ENCODE measurements at places on chromosomes 3 and 15.
A peak's percentile ranks its signal among the peaks of the same experiment; 100 is the strongest.

- no peak for DNase-seq
Observed at GRCh38 chr15:40915679-40916078, 13.5 kb upstream of the DLL4 start.

DNA sequence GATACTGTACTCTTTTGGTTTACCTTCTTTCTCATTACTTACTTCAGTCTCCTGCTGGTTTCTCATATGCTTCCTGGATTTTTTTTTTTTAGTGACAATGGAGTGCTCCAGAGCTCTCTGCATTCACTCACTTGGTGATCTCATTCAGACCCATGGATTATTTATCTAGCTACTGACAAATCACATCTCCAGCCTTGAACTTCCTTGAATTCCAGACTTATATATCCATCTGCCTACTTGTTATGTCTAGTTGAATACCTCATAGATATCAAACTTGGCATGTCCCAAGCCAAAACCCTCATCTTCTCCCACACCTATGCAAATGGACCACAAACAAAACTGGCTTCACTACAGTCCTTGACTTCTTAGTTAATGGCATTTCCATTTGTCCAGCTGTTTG is 234.7 kb upstream of the ZPLD1 start:
- no peak for DNase-seq

GRCh38 chr3:154235330-154235729 is 89.0 kb downstream of the DHX36 start:
- DNase-seq: no peak

DNA sequence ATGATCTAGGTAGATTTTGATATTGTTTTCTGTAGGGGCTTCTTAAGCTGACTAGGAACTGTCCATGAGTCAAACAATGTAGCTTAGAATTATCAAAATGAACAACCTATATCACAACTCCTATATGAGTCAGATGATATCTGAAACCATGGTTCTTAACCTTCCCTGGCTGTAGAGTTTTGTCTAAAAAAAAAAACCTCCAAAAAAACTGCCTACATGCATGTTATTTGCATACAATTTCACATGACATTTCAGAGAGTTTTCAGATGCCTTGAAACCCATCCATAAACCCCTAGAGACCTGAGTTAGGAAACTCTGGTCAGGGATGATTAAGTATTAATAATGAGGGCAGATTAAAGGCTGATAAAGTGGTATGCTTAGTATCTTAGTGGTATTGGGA is 157.0 kb downstream of the CHST2 start:
- DNase-seq: no peak

GRCh38 chr3:187794731-187795130 is 49.5 kb upstream of the BCL6 start:
- DNase-seq: no peak

DNA sequence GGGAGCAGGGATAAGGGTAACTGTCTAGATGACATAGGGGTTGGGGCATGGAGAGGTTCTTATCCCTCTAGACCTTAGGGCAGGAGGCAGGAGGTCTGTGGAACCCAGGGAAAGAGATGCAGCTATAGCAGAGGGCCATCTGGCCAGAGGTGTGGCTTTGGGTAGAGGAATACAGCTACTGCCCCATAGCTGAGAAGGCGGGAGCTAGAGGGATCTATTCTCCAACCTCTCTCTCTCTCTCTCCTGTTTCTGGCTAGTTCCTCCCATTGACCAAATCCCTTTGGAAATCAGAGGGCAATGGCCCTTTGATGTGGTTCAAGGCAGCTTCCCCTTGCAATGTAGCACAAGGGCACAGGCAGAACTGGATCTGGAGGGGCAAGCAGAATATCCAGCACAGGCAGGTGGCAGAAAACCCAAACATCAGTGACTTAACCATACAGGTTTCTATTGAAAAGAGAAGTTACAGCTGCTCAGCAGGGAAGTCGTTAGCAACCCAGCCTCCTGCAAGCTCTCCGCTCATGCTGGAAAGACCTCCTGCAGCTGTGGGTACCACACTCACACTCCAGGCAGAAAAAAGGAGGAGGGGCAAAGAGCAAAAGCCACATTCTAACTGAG is 22.3 kb upstream of the LMOD3 start:
- no peak for DNase-seq

GRCh38 chr3:58994746-58995330 is 55.0 kb downstream of the CFAP20DC start:
- DNase-seq: peak; percentile 57

DNA sequence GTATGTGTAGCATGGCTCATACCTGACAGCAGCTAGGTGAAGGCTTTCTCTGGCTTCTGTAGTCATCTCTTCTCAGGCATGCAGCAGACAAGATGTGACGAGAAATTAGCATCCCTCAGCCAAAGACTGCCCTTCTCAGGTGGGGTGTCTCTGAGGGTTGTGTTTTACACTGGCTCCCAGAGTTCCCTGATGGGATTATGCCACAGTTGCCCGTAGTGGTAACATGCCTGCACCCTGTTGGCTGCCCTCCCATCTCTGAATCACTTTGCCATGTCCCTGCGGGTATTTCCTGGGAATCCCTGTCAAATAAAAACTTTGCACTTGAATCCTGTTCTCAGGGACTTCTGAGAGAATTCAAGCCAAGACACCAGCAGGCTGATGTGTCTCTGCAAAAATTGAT is 70.5 kb downstream of the LRTM1 start:
- no peak for DNase-seq

DNA sequence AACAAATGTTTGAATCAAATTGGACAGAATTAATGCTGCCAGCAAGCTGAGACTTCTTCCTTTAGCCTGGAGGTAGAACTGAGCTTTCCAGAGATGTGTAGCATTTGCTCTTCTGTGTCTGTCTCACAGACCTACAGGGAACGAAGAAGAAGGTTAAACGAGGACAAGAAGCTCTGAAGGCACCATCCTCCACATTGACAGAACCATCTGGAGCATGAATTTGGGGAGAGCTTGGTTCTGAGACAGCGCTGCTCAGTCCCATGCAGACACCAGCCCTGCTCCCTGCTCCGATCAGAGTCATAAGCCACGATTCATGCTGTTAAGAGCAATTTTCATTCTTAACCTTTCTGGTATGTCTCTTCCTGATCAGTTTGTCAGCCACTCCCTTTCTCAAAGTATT is 7.7 kb upstream of the KY start:
- DNase-seq: no peak

DNA sequence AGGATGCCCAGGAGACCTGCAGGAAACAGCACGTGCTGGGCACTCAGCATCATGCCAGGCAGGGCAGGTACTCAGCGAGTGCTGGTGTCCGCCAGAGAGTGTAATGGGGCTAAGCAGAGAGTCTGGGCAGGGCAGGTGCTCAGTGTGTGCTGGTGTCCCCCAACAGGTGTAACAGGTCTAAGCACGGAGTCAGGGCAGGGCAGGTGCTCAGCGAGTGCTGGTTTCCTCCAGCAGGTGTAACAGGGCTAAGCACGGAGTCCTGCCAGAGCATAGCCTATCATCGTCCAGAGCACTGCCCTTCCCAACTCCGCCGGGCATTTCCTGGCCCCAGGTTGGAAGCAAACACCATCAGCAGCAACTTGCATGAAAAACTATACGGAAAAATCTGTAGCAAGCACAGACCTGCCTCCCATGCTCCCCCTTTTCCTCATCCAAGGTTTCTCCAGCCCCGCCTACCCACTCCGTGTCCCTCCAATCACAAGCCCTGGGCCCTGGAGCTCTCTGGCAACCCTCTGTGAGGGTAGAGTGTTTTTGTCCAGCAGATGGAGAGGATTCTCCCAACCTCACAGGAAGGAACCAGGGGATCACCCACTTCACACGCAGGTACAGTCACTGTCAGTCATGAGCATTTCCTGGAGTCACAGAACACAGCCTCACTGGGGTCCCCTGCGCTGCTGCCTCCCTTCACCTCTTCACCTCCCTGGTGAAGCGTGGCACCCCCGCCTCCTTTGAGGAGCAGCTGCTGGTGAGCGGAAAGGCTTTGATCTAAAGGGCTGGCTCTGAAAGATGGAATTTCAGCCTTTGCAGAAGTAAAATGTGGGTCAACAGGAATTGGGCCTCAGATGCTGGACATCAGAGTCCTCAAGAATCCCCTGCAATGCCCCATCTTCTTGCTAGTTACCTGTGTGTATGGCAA is 302.5 kb downstream of the OCA2 start:
- DNase-seq: no peak

DNA sequence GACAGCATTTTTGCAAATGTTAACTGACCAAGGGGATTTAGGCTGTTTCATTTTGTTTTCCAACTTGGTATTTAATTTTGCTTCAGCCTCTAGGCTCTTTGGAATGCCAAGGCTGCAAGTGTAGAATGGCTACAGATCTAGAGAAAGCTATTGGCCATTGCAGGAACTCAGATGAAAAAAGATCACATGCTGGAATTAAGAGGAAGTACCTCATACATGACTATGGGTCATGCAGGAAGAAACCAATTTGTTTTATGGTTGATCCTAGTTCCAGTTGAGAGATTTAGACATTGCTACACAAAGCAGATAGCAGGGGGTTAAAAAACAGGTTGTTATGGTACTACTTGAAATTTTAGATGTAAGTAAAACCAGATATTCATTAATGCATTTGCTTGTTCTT is 12.7 kb upstream of the CLDN16 start:
- DNase-seq: no peak

DNA sequence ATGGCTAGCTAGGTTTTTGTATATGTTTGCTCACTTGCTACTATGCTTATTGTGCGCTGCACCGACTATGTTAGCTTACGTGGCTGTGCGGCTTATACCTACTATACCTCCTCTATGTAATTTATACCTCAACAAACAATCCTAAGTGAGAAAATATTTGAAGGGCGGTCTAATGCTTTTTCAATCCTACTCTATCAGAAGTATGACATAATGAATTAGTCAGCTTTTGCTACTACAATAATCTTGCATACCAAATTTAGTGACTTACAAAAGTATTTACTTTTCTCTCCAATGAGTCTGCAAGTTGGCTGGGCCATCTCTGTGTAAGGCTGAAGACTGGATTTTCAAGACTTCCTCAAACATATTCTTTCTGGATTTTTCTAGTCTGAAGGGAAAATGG is 391.2 kb upstream of the NECTIN3 start:
- no peak for DNase-seq

- peak; percentile 21 for DNase-seq
Observed at GRCh38 chr3:160564258-160564911, 986 bp downstream of the KPNA4 start.

DNA sequence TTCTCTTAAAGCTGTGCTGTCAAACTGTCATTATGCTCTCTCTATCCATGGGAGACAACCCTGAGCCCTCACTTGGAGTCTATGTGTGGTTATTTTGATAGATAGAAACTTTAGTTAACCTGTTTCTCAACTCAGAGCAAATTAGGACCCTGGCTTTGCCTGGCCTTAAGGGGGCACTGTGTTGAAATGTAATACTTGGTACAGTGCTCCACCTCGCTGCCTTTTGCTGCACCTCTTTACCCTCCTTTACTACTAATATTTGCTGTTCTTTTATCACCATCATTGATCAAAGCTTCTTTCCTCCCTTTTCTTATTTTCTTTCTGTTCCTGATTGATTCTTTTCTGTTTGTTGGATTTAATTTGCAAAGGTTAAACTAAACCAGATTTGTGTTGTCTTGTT is 34.3 kb downstream of the STT3B start:
- DNase-seq: peak; percentile 26

GRCh38 chr15:88656760-88657221 is 18.0 kb downstream of the ISG20 start:
- DNase-seq: no peak

DNA sequence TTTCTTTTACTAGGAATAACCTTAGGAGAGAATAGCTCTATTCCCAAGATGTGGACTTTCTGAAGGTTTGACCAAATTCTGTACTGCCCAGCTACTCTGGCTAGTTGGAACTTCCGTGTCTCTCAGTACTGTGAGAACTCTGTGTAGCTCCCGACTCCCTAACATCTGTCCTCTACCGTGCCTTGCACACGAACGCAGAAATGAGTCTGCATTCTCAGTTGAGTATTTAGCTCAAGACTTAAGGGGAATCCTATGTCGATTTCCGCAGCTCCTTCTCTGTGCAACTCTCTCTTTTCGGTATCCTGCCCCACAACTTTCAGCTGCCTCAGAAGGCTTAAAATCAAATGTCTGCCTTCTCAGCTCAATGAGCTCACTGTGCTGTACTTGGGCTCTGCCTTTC is 86.7 kb upstream of the EPHB3 start:
- no peak for DNase-seq

GRCh38 chr15:99090011-99090699 is 14.7 kb upstream of the SYNM start:
- DNase-seq: peak; percentile 28

GRCh38 chr3:8597219-8597853 is 47.3 kb downstream of the SSUH2 start:
- DNase-seq: no peak

GRCh38 chr3:75180945-75181298 is 483.2 kb upstream of the FRG2C start:
- DNase-seq: no peak

- DNase-seq: no peak
Observed at GRCh38 chr3:107857854-107858253, 233.0 kb downstream of the CD47 start.

DNA sequence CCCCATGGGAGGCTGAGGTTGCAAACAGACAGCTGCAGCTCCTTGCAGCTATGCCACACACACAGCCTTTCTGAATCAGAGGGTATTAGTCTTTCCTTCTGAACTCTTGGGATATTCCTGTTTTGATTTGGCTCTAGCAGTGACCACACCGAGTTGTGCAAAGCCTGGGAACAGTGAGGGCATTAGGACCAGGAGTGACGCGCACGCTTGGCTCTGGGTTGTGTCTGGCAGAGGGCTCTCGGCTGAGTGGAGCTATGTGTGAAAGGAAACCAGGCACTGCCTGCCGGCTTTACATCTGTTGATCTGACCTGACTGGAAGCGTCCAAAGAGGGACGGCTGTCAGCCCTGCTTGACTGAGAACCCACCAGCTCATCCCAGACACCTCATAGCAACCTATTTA is at the start of gene GALNT15:
Gene GALNT15, plus strand, starts transcription at position 292 of the 400 bp plus-strand sequence. CDS start 472 bp downstream, outside the sequence.
- no peak for DNase-seq

DNA sequence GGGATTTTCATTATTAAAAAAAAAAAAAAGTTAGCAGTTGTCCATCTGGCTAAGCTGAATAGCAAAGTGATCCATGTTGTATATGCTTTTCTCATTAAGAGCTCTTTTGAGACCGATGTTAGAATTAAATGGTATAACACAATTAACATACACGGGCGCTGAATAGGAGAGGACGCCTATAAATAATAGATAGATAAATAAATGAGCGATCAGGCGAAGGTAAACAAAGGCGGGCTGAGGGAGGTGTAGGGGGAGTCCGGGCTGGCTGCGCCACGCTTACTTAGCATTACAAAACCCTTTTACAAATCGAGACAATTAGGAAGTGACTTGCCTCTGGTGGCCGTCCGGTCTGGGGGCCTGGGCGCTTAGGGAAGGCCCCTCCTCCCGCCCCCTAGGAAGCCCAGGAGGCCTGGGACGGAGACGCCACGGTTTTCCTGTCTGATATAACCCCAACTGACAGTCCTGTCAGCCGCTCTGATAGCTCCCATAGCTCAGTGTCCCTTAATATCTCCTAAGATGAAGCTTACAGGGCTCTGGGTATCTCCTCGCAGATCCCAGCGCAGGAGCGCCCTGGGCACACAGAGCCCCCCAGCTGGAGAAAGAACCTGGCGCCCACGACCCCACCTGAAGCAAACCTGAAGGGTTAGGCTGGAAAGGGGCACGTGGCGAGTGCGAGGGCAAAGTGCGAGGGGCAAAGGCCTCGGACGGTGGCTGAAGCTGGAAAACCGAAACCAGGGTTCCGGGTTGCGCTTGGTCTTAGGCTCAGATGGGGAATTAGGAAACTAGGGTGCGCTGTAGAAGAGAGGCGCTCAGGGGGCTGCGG is 3.6 kb downstream of the SOX14 start:
- DNase-seq: no peak

Data from activated naive CD4-positive, alpha-beta T cell treated with anti-CD3 and anti-CD28 coated beads, Interleukin-2, amount 10 ng/mL, durations not matched to agents 7 days and 5 days (primary cell).